ENCODE measurements at places on chromosomes 3 and 15.
A peak's percentile ranks its signal among the peaks of the same experiment; 100 is the strongest.

GRCh38 chr15:66388043-66388363, 1.3 kb downstream of the MAP2K1 start:
- no peak for DNase-seq

GRCh38 chr3:100352296-100353231, 18.0 kb downstream of the NIT2 start:
- DNase-seq, result no peak

DNA sequence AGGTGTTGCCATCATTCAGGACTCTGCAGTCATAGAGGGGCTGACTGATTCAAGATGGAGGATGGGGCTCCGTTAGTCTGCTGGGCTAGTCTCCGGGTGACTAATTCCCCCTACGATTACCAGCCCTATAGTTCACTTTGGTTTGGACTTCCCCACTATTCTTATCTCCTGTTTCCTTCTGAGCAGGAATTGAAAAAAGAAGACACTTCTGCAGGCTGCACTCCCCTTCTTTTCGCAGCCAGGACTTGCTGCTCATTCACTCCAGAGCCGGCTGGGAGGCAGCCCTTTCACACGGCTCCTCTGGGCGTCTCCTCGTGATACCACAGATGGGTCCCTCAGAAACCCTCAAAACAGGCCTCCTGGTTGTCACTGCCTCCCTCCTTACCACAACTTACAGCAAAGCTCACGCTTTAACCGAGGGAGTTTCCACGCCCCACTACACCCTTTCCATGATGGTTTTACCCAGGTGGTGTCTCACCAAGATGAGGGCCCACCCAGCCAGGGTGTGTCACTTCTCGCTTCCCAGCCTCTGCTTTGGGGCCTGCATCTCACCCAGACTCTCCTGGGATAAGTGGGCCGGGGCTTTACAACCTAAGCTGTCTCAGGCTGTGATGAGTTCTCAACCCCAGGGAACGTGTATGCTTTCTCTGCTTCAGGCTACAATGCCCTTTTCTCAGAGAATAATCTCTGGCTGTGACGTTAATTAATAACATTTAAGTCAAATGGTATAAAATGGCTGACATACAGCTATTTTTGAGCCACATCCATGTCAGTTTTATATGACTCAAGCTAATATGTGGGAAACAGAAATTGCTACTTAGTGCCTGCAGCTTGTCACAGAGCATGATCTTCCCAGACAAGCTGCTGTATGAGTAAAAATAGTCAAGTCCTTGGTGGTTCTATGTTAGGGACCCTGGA, 11.9 kb downstream of the CX3CR1 start:
- DNase-seq, result no peak

- DNase-seq, result no peak
These were observed 499.8 kb downstream of the FOXP1 start for GRCh38 chr3:71083726-71084131.

GRCh38 chr3:195895078-195895860, 13.1 kb downstream of the TNK2 start:
- DNase-seq, result peak; percentile 45

DNA sequence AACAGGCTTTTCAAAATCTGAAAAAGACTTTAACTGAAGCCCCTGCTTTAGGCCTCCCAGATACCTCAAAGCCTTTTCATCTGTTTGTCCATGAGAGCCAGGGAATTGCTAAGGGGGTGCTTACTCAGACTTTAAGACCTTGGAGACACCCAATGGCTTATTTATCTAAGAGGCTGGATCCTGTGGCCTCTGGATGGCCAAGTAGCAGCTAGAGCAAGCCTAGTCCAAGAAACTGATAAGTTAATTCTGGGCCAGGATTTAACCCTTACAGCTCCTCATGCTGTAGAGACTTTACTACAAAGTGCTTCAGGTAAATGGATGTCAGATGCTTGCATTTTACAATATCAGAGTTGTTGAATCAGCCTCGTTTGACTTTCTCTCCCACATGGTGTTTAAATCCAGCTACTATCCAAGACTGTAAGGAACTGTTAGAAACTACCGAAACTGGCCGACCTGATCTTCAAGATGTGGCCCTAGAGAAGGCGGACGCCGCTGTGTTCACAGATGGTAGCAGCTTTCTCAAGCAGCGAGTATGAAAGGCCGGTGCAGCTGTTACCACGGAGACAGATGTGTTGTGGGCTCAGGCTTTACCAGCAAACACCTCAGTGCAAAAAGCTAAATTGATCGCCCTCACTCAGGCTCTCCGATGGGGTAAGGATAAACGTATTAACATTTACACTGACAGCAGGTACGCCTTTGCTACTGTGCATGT, 3.3 kb downstream of the DET1 start:
- no peak for DNase-seq

DNA sequence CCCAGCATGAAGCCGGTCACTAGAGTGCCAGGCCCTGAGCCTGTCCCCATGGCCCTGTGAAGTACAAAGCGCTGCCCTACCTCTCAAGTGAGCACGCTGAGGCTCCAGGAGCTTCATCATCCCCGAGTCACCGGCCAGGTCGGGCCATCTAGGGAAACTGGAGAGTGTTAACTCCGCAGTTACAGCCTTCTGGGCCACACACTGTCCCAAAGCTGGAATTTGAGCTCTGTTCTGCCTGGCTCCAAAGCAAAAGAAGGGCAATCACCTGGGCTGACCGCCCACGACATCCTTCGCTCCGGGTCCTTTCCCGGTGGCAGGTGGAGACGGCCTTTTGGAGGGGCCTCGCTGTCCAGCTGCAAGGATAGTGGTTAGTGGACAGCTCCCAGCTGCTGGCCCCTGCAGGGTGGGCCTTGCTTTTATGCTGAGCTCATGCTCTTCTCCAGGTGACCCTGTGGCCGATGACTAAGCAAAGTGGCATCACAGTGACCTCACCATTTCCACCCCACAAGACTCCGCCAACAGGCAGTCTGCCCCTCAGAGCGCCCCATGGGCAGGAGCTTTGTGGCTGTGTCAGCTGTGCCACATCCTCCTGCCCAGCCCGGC, 3.5 kb upstream of the MUC4 start:
- no peak for DNase-seq

- DNase-seq, result no peak
These were observed 188.5 kb upstream of the TLE3 start for GRCh38 chr15:70286113-70286806.

- DNase-seq, result no peak
These were observed 35.8 kb upstream of the SLC6A11 start for GRCh38 chr3:10780243-10780642.

DNA sequence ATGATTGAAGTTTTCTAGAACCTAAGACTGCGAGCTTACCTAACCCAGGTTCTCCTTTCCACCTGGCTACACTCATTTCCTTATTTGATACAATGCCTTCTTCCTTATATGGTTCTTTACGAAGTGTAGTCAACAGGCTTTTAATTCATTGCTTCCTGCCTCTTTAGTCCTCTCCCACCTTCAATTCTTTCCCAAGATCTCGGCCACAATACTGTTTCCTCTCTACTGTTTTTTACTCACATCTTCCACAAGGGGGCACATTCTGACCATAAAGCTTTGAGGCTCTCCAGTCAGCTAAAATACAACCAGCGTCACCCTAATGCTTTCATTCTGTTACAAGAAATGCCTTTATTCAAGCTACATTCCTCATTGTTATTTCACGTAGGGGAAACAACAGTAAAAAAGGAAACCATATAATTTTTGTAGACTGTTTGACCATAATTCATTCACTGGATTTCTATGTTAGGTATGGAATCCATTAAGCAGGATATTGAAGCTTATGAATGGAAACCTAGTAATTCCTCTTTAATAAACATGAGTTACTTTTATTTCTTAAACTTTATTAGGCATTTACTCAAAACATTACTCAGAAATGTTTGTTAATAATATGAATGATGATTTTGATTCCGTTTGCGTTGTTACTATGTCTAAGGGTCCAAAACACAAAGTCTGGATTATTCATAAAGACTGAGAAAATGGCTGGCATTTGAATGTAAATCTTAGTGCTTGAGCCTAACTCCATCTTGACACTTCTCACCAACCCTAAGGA, 29.5 kb upstream of the VEPH1 start:
- DNase-seq, result peak; percentile 22

GRCh38 chr15:37096558-37097143, 3.7 kb downstream of the MEIS2 start:
- DNase-seq, result no peak

DNA sequence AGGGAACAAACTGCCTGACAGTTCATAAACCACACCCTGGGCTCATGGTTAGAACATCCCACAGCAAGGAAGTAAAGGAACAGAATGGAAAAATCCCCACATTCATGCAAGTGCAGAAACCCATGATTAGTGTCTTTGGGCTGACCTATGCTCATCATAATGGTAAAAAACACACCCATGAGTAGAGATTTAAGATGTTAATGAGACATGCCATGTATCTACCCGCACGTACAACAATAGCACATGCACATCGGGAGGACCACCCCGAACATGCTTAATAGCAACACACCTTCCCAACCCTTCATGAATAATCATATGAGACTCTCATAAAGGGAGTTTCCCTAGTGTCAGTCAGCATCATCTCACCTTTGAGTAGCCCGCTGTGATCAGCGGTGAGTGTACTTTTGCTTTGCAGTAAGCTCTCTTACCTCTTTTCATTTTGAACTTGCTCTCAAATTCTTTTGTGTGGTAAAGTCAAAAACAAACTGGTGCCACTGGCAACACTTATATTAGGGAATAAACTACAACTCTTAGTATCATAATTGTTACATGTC, 23.2 kb downstream of the ZBED2 start:
- no peak for DNase-seq

DNA sequence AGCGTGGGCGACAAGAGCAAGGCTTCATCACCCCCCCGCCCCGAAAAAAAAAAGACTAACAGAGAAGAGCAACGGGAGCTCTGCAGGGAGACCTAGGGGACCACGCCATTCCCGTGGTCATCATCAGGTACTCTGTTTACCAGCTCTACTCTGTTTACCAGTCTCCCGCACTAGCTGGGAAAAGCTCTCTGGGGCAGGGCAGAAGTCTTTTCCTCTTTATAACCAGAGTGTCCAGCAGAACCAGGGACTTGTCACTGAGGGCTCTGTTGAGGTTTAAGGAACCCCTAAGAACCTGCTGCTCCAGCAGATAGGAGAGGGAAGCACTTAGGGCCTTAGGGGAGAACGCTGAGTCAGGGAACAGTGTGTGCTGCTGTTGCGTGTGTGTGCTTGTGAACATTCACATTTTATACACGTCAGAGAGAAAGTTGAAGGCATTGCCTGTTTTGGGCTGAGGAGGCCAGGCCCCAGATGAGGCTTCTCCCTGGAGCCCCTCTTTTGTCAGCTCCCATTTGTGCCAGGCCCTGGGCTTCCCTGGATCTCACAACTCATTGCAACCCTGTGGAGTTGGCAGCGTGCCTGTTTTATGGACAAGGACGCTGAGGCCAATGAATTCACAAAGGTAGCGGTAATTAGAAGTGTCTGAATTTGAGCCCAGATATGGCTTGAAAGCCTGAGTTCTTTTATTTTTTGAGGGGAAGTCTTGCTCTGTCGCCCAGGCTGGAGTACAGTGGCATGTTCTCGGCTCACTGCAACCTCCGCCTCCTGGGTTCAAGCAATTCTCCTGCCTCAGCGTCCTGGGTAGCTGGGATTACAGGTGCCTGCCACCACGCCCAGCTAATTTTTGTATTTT, 24.2 kb upstream of the ERICH6 start:
- no peak for DNase-seq

DNA sequence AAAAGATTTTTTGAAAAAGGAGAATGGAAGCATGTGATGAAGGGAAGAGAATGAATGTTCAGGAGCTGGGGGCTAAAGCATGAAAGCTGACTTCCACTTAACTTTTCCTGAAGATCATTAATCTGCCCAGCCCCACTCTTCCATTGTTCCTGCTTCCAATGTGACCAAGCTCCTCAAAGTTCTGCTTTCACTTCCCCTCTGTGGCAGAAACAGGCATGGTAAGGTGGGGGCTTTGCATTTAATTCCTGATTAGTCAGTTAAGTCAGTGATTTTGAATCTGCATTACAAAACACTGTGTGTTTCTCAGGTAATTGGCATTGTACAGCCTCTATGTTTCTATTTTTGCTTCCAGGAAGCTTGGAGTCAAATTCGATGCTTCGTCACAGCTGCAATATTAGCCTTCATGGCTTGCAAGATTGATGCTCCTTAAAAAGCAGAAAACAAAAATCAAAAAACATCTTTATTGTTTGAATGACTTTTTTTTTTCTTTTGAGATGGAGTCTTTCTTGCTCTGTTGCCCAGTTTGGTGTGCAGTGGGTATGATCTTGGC, 7.3 kb upstream of the TM6SF1 start:
- DNase-seq, result no peak

GRCh38 chr3:75886971-75887526, 101.7 kb upstream of the ZNF717 start:
- DNase-seq, result no peak

- peak; percentile 79 for DNase-seq
These were observed 11.9 kb downstream of the STT3B start for GRCh38 chr3:31544634-31545033.

DNA sequence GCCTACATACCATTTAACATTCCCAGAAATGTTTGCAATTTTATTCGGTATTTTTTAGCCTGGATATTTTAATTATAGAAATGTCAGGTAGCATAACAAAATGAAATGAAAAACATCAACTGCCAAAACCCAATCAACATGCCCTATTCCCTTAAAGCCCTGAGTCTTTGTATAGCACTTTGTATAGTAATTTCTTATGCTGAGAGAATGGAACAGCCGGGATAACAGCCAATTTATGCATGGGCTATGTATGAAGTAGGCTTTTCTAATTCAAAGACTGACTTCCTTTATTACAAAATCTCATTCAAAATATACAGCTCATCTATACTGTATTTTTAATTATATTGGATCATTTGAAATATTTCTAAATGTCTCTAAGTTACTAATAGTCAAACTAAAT, 513.0 kb upstream of the NAALADL2 start:
- no peak for DNase-seq

DNA sequence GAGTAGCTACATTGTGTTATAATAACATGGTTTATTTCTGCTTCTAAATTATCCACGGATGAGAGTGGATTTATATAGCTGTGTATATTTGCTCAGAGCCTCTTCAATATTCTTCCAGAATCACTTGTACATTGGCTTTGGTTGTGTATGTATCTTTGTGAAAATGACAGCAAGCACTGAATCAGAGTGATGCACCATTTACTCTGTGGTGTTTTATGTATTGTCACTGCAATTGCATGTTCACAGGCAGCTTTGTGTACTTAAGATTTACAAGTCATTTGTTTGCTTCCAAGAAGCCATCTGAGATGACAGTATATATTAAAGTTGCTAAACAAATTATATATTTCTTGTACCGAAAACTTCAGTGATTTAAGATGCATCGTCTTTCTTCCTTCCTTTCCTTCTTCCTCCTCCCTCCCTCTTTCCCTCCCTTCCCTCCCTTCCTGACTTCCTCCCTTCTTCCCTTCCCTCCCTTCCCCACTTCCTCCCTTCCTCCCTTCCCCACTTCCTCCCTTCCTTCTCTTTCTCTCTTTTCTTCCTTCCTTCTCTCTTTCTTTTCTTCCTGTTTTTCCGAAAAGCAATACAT, 362.3 kb upstream of the GOLIM4 start:
- no peak for DNase-seq

- peak; percentile 37 for DNase-seq
These were observed 725 bp downstream of the CHL1 start for GRCh38 chr3:197149-197827.

- DNase-seq, result no peak
These were observed 3.8 kb downstream of the RASGRF1 start for GRCh38 chr15:79086814-79087213.

GRCh38 chr3:58323529-58324390, 8.9 kb upstream of the PXK start:
- no peak for DNase-seq

- DNase-seq, result no peak
These were observed 1.1 kb downstream of the STAC start for GRCh38 chr3:36381311-36381956.

Measured in WERI-Rb-1 (cell line).